Regular cardiac myocyte (primary cell): ENCODE measurements at places on chromosomes 7 and 10. TPM values are rescaled to one million over a fixed set of nuclear protein-coding genes. Genes with fewer than 3 reads are reported as not detected.

UPK3B gene
- total RNA-seq, result under 0.01 TPM in 1 of 2 replicates, not detected in the other

NOS3 gene
- 1.1 and 5.8 TPM in 2 replicates for total RNA-seq

ELN gene
- 6.2 and 6.9 TPM in 2 replicates for total RNA-seq

OPALIN gene
- total RNA-seq, result not detected in 2 replicates

OGDH gene
- 75.8 and 102 TPM in 2 replicates for total RNA-seq
